ENCODE measurements at places on chromosomes 11 and 22. TPM values are rescaled to one million over a fixed set of nuclear protein-coding genes. Genes with fewer than 3 reads are reported as not detected.

The SAA2 gene
- not detected for total RNA-seq

The SUSD2 gene
- 1.5 TPM for total RNA-seq

The ZC3H12C gene
- total RNA-seq: 18.1 TPM

The MS4A7 gene
- 13.7 TPM for total RNA-seq

The CHADL gene
- total RNA-seq: 27.8 TPM

The DGCR6 gene
- 24.5 TPM for total RNA-seq

The VSIG10L2 gene
- total RNA-seq: not detected

The PARVG gene
- total RNA-seq: 14.0 TPM

The TMEM45B gene
- total RNA-seq: 0.45 TPM

The C11orf91 gene
- not detected for total RNA-seq

The MMP8 gene
- not detected for total RNA-seq

The CDHR5 gene
- not detected for total RNA-seq

The SERHL2 gene
- total RNA-seq: 8.7 TPM

The UPK2 gene
- total RNA-seq: not detected
